ENCODE measurements at places on chromosomes 4 and X.

DNA sequence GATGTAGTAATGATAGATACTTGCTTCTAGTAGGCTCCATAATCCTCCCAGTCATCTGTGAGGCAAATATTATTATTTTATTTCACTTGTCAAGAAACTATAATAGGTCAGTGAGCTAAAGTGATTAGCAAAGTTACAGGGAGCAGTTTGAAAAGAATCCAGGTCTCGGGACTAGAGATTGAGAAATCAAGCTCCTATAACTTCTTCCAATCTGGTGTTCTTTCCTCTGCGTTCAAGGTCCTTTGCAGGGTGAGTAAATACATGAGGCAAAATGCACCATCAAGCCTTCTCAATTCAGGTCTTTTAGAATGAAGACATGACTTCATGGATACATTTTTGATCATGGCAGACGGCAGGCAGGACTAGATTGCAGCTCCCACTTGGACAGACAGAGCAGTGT lies 150.4 kb downstream of the FRAS1 start:
- no peak for DNase-seq

GRCh38 chr4:163922302-163922701 lies 427.8 kb downstream of the TMA16 start:
- DNase-seq = no peak

GRCh38 chr4:102862016-102862415 lies 6.8 kb upstream of the CISD2 start:
- no peak for DNase-seq

DNA sequence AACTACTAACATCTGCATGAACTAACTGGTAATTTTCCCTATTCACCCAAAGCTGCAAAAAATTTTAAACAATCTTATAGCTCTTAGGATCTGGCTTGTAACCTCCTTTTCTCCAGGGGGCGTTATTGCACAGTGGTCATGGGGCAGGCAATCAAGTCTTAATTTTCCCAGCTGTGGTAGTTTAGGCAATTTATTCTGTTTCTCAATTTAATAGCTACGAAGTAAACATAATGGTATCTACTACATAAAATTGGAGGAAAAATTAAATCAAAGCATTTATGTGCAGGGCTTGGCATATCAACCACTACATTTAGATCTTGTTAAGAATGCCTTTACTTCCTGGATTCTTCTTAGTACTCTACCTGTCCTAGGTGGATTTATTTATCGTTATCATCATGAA lies 137.4 kb upstream of the GUCY1A1 start:
- DNase-seq = no peak

DNA sequence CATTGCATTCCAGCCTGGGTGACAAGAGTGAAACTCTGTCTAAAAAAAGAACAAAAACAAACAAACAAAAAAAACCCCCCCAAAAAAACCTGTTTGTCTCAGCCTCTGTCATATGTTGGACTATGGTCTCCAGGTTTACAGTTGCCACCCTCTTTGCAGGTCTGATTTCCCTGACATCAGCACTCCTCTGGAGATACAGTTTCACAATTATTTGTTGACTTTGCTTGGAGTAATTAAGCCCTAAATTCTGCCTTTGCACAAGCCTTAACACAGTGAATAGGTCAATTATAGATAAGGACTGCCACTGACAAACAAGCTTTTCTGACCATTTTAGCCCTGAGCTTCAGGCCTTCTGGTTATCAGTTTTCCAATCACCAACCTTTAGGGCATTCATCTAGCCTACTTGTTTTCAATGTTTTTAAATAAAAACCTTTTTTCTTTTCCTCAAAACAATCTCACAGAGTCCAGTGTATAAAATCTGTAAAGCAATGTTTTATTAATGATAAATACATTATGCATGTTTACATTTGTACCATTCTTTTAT lies 20.4 kb upstream of the MAPK10 start:
- no peak for DNase-seq

Measured in stimulated activated CD4-positive, alpha-beta T cell treated with anti-CD3 and anti-CD28 coated beads, Interleukin-12 subunit alpha, Interleukin-12 subunit beta, amount 100 ng/mL, for 4 hours (primary cell).